ENCODE measurements at places on chromosomes 3 and 15. TPM values are rescaled to one million over a fixed set of nuclear protein-coding genes. Genes with fewer than 3 reads are reported as not detected.

Gene FAM107A
- total RNA-seq, result 74.4 TPM

Gene PLCB2
- 5.1 TPM for total RNA-seq

Gene CCDC32
- 26.9 TPM for total RNA-seq

Gene MUC4
- 0.12 TPM for total RNA-seq

Gene SLC24A5
- not detected for total RNA-seq

Gene CMTM7
- 83.0 TPM for total RNA-seq

Gene CEMIP
- total RNA-seq, result 0.53 TPM

Gene ZBBX
- 0.47 TPM for total RNA-seq

Gene ZWILCH
- 17.3 TPM for total RNA-seq

Gene POPDC2
- 1.3 TPM for total RNA-seq

Gene ACTC1
- not detected for total RNA-seq

Gene PYDC2
- total RNA-seq, result not detected

Gene FETUB
- total RNA-seq, result not detected

Gene TMEM207
- not detected for total RNA-seq

Gene SENP5
- 30.8 TPM for total RNA-seq

Gene MINDY4B
- not detected for total RNA-seq

Gene IL16
- total RNA-seq, result 1.4 TPM

Gene CRELD1
- total RNA-seq, result 55.9 TPM

Gene CAV3
- not detected for total RNA-seq

Gene CCDC39
- not detected for total RNA-seq

Gene LARP6
- 48.9 TPM for total RNA-seq

Gene SLC28A2
- total RNA-seq, result not detected

Gene GOLGA8T
- 0.23 TPM for total RNA-seq

Gene TRAT1
- not detected for total RNA-seq

Gene FMN1
- total RNA-seq, result 1.3 TPM

Gene CLDN18
- not detected for total RNA-seq

Gene THBS1
- 2,289 TPM for total RNA-seq

Gene PLCL2
- 13.1 TPM for total RNA-seq

Gene REC114
- total RNA-seq, result not detected

Gene SLC22A13
- not detected for total RNA-seq

Gene ABHD6
- 8.4 TPM for total RNA-seq

Gene NANOGP8
- not detected for total RNA-seq

Gene RAB6B
- total RNA-seq, result 3.8 TPM

Gene ZPLD1
- 0.10 TPM for total RNA-seq

Gene SOX14
- total RNA-seq, result not detected

Gene CCK
- total RNA-seq, result not detected

Gene CCRL2
- total RNA-seq, result 15.8 TPM

Gene SERINC4
- not detected for total RNA-seq

Gene ZBTB11
- total RNA-seq, result 15.9 TPM

Gene CGNL1
- 26.7 TPM for total RNA-seq

Gene MCCC1
- total RNA-seq, result 13.0 TPM

Gene HOMER2
- 15.5 TPM for total RNA-seq

Gene ISG20
- total RNA-seq, result 36.5 TPM

Gene SPESP1
- total RNA-seq, result 1.5 TPM

Gene SPTSSB
- not detected for total RNA-seq

Gene HIGD2B
- not detected for total RNA-seq

Gene SLC12A1
- total RNA-seq, result not detected

Gene EXD1
- 0.53 TPM for total RNA-seq

Gene KCTD6
- total RNA-seq, result 7.1 TPM

Gene UROC1
- not detected for total RNA-seq

Gene TMEM108
- total RNA-seq, result 0.53 TPM

Gene KNSTRN
- total RNA-seq, result 20.2 TPM

Gene SCN11A
- 0.23 TPM for total RNA-seq

Gene LRIG1
- total RNA-seq, result 31.2 TPM

Gene GOLGA6D
- total RNA-seq, result not detected

Gene TTLL3
- total RNA-seq, result 11.9 TPM

Gene GLDN
- not detected for total RNA-seq

Gene RTP3
- total RNA-seq, result not detected

Gene AMT
- total RNA-seq, result 1.9 TPM

Data from glomerular endothelial cell (primary cell).